T-cell (primary cell): ENCODE measurements at places on chromosomes 11 and 22. TPM values are rescaled to one million over a fixed set of nuclear protein-coding genes. Genes with fewer than 3 reads are reported as not detected.
A peak's percentile ranks its signal among the peaks of the same experiment; 100 is the strongest.

Gene RTN4RL2
- 0.47 TPM for total RNA-seq

Gene ASPHD2
- 1.9 TPM for total RNA-seq

Gene SDF2L1
- total RNA-seq, result 22.1 TPM

Gene GLYAT
- total RNA-seq, result not detected

Gene KCNJ4
- not detected for total RNA-seq

DNA sequence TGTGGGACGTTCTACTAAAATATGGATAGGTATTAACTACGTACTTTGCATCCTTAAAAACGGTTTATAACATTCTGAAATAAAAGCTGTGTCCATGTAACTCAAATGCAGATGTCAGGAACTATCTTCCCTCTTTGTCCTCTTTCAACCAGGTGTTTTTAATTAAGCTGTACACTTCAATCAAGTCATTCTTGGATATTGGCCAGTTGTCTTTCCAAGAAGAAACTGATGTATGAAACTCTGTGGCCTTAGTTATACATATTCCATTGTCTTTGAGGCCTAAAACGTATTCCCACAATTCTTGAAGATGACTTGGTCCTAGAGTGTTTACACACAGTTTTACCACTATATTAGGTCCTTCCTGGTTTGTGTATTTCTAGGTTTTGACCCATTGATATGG lies 249.0 kb upstream of the CNTN5 start:
- no peak overlapping the region for H3K27ac ChIP-seq
- H3K27me3 ChIP-seq, result no peaks in the 10 kb centered on the region
- DNase-seq, result no peak
- H3K4me3 ChIP-seq, result no peak overlapping the region
- no peaks in the 10 kb centered on the region for H3K4me1 ChIP-seq

DNA sequence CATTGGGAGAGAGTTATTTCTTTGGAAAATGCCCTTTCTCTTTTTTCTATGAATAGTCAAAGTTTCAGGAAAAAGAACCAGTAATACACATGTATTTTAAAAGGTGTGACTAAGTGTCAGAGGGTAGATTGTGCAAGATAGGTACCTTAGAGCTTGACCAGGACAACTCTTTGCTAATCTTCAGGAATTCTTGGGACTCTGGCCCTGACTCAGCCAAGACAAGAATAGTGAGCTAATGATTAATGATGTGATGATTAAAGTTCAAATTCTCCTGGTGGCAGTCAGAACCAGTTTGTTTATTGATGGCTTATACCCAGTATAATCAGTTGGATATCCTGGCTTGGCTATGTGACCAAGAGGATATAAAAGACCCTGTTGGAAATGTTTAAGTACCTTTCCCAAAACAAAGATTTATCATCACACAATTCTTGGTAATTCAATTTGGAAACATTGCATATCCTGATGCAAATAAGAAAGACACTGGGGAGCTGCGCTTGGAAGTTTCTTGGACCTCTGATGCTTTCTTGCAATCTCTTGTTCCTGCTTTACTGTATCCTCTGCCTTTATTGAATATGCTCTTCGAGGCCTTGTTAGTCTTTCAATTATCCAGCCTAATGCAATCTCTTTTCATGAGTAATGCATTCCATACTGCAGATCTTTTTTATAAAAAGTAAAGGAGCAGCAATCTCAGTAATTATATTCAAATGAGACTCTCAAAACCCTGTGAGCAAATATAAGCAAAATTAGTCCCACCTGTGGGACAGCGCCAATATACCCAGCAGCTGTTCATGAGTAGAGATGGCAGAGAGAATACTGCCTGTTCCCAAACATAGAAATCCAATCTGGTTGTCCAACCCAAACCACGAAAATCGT lies 48.0 kb upstream of the CEP126 start:
- no peak overlapping the region for H3K27ac ChIP-seq
- no peaks in the 10 kb centered on the region for H3K4me1 ChIP-seq
- peaks cover 3% of the 10 kb centered on the region for H3K27me3 ChIP-seq
- H3K4me3 ChIP-seq, result no peak overlapping the region

DNA sequence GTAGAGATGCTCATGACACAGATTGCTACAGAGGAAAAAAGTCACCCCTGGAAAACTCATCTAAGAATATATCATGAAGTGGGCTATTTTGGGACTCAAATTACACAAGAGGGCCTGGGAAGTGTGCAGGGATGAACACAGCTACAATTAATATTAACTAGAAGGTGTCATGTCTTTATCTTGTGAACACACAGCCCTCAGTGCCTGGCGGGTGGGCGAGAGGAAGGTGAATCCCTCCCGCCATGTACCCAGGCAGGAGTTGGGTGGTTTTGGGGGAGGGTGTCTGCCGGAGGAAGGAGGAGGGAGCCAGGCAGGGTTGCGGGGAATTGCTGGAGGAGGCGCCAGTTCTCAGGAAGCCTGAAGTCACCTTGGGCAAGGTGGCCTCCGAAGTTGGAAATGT lies 5.1 kb upstream of the FAM83F start:
- H3K27ac ChIP-seq, result no peak overlapping the region
- H3K4me3 ChIP-seq, result no peak overlapping the region
- no peaks in the 10 kb centered on the region for H3K27me3 ChIP-seq
- no peaks in the 10 kb centered on the region for H3K36me3 ChIP-seq
- DNase-seq, result no peak

DNA sequence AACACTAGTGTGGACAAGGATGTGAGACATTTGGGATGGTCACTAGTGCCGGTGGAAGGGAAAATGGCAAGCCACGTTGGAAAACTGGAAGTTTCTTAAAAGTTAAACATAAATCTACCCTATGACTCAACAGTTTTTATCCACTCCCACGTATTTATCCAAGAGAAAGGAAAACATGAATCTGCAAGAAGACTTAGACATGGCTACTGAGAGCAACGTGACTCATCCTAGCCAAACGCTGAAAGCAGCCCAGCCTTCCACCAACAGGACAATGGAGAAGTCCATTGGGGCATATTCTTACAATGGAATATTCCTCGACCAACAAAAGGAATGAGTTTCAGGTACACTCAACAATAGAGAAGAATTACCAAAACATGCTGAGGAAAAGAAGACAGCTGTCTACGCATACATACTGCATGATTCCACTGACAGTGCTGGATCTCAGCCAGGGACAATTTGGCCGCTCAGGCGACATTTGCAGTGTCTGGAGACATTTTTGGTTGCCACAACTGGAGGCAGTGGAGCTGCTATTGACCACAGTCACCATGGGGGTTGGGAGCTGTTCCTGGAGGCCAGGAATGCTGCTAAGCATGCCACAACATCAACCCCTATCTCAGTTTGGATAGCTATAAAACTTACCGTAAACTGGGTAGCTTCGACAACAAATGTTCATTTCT lies 21.2 kb downstream of the SYT13 start:
- no peak overlapping the region for H3K4me3 ChIP-seq
- no peak for DNase-seq
- no peak overlapping the region for H3K27ac ChIP-seq
- H3K36me3 ChIP-seq, result no peaks in the 10 kb centered on the region

DNA sequence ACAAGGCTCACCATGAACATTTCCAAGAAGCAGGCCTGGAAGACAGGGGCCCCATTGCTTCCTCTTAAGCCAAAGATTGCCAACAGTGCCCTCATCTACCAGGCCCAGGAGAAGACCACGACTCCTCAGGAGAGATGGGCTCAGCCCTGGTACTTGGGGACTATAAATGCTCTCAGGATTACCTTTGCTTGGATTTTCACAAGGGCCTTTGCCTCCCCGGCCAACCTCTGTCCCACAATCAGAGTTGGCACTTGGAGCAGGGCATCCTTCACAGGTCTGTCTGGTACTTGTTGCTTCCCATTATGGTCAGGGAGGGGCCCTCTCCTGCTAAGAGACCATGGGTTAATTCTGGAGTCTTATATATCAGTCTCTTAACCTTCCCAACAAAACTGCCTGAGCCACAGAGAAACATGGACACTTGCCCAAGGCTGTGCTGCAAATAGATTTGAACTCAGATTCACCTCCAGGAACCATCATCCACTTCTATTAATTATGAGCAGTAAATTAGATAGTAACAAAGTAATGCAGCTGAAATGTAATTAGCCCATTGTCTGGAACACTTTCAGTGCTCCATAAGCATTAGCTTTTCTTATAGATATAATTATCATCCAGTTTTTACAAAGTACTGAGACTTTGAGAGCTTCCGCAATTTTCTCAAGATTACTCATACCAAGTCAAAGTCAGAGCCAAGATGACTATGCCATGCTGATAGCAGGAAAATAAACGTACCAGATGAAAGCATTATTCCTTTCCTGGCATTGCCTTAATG lies 33.5 kb downstream of the POU2AF3 start:
- no peaks in the 10 kb centered on the region for H3K4me1 ChIP-seq
- H3K4me3 ChIP-seq, result no peak overlapping the region
- no peaks in the 10 kb centered on the region for H3K36me3 ChIP-seq
- DNase-seq, result no peak
- H3K27ac ChIP-seq, result no peak overlapping the region
- no peaks in the 10 kb centered on the region for H3K27me3 ChIP-seq

GRCh38 chr22:46019351-46019750 lies 42.4 kb upstream of the WNT7B start:
- H3K4me3 ChIP-seq, result no peak overlapping the region
- H3K27ac ChIP-seq, result no peak overlapping the region
- no peak for DNase-seq
- H3K27me3 ChIP-seq, result peaks cover 14% of the 10 kb centered on the region
- no peaks in the 10 kb centered on the region for H3K4me1 ChIP-seq

GRCh38 chr22:26273011-26273675 lies 103.9 kb downstream of the SEZ6L start:
- no peak overlapping the region for H3K4me3 ChIP-seq
- no peaks in the 10 kb centered on the region for H3K4me1 ChIP-seq
- H3K27ac ChIP-seq, result no peak overlapping the region
- no peak for DNase-seq
- H3K36me3 ChIP-seq, result no peaks in the 10 kb centered on the region

GRCh38 chr11:36453678-36454077 lies 56.4 kb downstream of the TRAF6 start:
- H3K27me3 ChIP-seq, result no peaks in the 10 kb centered on the region
- H3K36me3 ChIP-seq, result no peaks in the 10 kb centered on the region
- peaks cover 66% of the 10 kb centered on the region for H3K4me1 ChIP-seq
- DNase-seq, result no peak
- no peak overlapping the region for H3K27ac ChIP-seq
- no peak overlapping the region for H3K4me3 ChIP-seq

GRCh38 chr11:76062733-76063132 lies 143.6 kb downstream of the WNT11 start:
- no peaks in the 10 kb centered on the region for H3K27me3 ChIP-seq
- H3K36me3 ChIP-seq, result peaks cover 16% of the 10 kb centered on the region
- DNase-seq, result no peak
- no peaks in the 10 kb centered on the region for H3K4me1 ChIP-seq
- no peak overlapping the region for H3K4me3 ChIP-seq

- peak within 1 kb of the TSS; percentile 34 for H3K27ac ChIP-seq
- H3K27me3 ChIP-seq, result no peaks in the 10 kb centered on the region
- H3K36me3 ChIP-seq, result peaks cover 29% of the 10 kb centered on the region
- peak within 1 kb of the TSS; percentile 19 for H3K4me3 ChIP-seq
These were observed at the start of gene CNIH2 for GRCh38 chr11:66277471-66278362. Gene CNIH2 (plus strand): TSS chr11:66278175. CDS start chr11:66278457, 282 bp downstream.

GRCh38 chr11:126515501-126515900 lies 160.0 kb downstream of the ST3GAL4 start:
- peaks cover 40% of the 10 kb centered on the region for H3K27me3 ChIP-seq
- H3K36me3 ChIP-seq, result no peaks in the 10 kb centered on the region
- no peak for DNase-seq
- no peak overlapping the region for H3K4me3 ChIP-seq
- H3K27ac ChIP-seq, result no peak overlapping the region
- no peaks in the 10 kb centered on the region for H3K4me1 ChIP-seq

GRCh38 chr11:45102810-45103621 lies 43.4 kb upstream of the PRDM11 start:
- H3K27ac ChIP-seq, result peak overlapping the region; percentile 58
- DNase-seq, result no peak
- H3K36me3 ChIP-seq, result no peaks in the 10 kb centered on the region
- H3K27me3 ChIP-seq, result peaks cover 24% of the 10 kb centered on the region
- no peak overlapping the region for H3K4me3 ChIP-seq
- H3K4me1 ChIP-seq, result peaks cover 18% of the 10 kb centered on the region
